ENCODE measurements at places on chromosomes 12 and 14. TPM values are rescaled to one million over a fixed set of nuclear protein-coding genes. Genes with fewer than 3 reads are reported as not detected.

DNA sequence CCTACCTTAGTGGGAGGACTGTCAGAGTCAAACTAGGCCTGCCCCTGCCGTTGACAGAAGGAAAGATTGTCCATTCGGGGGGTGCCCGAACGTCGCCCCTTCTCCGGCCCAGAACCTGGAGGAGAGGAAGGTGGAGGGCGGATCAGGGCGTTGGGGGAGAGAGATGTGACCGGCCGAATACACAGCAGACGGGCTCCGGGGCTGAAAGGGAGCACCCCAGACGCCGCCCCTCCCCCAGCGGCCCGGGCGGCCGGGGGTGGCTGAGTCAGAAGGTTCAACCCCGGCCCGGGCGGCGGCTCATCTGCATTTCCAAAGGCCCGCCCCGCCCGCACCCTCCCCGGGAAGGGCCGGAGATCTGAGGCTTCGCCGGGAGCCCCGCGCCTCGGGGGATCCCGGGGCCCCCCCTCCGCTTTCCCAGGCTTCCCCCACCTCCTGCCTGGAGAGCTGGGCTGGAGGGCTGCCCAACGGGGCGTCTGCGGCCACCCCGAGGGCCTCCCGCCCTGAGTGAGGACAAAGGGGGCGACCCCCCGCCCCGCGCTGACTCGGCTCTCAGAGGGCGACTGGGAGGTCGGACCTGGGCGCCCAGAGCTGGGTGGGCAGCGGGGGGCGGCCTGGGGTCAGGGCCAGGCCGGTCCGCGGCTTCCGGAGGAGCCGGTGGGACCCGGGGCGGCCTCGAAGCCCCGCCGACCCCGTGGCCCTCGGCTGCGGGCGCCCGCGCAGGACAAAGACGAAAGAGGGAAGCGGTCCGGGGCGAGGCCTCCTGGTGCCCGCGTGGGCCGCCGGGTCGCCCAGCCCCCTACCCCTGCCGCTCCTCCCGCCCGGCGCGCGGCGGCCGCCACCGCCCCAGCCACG, 3.7 kb upstream of the SETD1B start:
- DNase-seq: no peak

DNA sequence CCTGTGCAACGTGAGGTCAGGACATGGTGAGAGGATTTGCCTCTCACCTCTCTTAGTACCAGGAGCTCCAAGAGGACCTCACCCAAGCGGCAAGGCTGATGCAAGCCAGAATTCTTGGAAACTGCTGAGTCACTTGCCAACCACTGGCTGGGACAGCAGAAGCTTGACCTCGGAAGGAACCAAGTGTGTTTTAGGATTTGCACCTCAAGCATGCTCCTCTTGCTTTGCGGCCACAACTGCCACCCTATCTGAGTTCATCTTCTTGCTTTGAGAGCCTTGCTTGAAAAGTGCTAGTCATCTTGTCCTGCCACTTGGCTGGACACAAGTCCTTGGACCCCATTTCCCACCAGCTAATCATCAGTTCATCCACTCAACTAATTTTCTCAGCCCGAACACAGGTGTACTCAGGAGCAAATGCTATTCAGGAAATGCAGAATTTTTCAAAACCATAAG, 195.8 kb downstream of the SLC25A21 start:
- no peak for DNase-seq

The CLEC2D gene
- total RNA-seq: 4.6 TPM

DNA sequence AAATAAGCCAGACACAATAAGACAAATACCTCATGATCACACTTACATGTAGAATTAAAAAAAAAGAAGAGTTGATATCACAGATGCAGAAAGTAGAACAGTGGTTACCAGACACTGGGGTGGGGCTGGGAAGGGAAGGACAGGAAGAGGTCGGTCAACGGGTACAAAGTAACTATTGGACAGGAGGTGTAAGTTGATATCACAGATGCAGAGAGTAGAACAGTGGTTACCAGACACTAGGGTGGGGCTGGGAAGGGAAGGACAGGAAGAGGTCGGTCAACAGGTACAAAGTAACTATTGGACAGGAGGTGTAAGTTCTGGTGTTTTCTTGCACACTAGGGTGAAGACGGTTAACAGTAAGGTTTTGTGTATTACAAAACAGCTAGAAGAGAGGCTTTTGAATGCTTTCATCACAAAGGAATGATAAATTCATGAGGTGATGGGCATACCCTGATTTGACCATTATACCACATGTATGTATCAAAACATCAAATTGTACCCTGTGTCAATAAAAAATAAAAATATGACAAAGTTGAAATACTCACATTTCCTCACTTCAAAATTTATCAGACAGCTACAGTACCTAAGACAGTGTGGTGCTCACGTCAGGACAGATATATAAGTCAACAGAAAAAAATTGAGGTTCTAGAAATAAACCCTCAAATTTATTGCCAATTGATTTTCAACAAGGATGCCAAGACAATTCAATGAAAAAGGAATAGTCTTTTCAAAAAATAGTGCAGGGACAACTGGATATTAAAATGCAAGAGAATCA, 32.8 kb downstream of the GALC start:
- no peak for DNase-seq

- no peak for DNase-seq
Observed at GRCh38 chr14:78968265-78968664, 798.1 kb downstream of the NRXN3 start.

The ESYT1 gene
- total RNA-seq: 144 TPM

DNA sequence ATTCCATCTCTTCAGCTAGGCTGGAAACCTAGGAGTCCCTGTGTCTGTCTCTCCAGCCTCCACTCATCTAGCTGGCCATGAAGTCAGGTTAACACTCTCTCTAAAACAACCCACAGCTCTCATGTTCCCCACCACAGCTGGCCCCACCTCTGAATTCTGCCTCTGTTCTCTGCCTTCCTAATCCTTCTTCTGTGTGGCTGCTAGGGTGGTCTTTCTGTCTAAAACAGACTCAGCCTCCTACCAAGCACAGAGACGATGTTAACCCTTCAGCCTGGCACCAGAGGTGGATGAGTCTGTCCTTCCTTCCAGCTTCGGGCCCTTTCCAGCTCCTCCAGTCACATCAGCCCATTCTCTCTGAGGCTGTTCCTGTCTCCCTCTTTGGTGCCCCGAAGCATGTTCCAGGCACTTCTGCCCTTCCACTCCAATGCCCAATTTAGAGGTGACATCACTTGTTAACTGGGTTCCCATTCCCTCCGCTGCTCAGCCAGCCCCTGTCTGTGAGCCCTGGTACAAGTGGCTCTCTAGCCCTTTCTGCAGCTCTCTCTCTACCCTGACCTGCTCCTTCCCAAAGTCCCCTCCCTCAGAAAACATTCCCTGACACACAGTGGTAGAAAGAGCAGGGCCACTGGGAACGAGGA, 9.1 kb downstream of the FIGNL2 start:
- no peak for DNase-seq

- DNase-seq: no peak
Observed at GRCh38 chr12:121124402-121125109, 8.1 kb upstream of the P2RX7 start.

- DNase-seq: no peak
Observed at GRCh38 chr14:99266181-99267178, 5.5 kb downstream of the BCL11B start.

DNA sequence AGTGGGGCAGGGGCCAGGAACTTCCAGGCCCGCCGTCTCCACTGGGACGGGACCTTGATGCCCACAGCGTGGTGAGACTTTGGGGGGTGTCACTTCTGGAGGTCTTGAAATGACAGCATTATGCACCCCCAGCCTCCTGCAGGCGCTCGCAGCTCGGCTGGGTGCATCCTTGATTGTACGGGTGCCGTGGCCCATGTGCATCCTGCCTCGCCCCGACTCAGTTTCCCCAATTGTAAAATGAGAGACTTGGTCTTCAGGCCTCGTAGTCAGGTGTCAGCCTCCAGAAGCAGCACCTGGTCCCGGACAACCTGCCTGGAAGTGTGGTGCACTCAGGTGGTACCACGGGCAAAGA, 8.9 kb upstream of the PUS1 start:
- DNase-seq: no peak

The APOF gene
- not detected for total RNA-seq

- no peak for DNase-seq
Observed at GRCh38 chr14:50978888-50979287, 34.6 kb upstream of the PYGL start.

GRCh38 chr12:53208435-53208834, 1.4 kb upstream of the ITGB7 start:
- DNase-seq: no peak

DNA sequence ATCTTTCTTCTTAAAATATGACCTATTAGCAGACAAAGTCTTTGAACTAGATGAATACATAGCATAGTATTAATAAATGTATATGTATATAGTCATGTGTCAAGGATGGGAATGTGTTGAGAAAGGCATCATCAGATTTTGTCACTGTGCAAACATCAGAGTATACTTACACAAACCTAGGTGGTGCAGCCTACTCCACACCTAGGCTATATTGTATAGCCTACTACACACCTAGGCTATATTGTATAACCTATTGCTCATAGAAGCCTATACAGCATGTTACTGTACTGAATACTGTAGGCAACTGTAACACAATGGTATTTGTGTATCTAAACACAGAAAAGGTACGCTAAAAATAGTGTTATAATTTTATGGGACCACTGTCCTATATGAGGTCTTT, 47.6 kb downstream of the PTPN21 start:
- DNase-seq: no peak

GRCh38 chr14:72688990-72689671, 204.8 kb downstream of the DPF3 start:
- DNase-seq: no peak

DNA sequence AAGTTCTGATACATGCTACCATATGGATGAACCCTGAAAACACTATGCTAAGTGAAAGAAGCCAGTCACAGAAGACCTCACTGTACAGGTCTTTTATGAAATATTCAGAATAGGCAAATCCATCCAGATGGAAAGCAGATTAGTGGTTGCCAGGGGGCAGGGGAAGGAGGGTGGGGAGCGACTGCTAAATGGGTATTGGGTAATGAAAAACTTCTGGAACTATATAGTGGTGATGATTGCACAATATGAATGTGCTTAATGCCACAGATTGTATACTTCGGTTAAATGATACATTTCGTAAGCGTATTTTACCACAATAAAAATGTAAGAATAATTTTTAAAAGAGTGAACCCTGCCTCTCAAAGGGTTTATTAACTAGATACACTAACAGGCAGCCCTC, 11.8 kb upstream of the KSR2 start:
- DNase-seq: no peak

GRCh38 chr14:29759521-29760340, 167.9 kb downstream of the PRKD1 start:
- no peak for DNase-seq

The HHIPL1 gene
- 1.6 TPM for total RNA-seq

- DNase-seq: no peak
Observed at GRCh38 chr12:31815096-31815495, 86.3 kb upstream of the AMN1 start.

GRCh38 chr12:42538203-42538602, 51.3 kb downstream of the PRICKLE1 start:
- DNase-seq: no peak

The DNAJC22 gene
- 0.36 TPM for total RNA-seq

- DNase-seq: no peak
Observed at GRCh38 chr14:38971258-38971921, 131.6 kb downstream of the SEC23A start.

GRCh38 chr12:131258398-131258797, 304.7 kb downstream of the ADGRD1 start:
- DNase-seq: no peak

GRCh38 chr12:16266085-16266484, 11.4 kb downstream of the SLC15A5 start:
- DNase-seq: no peak

DNA sequence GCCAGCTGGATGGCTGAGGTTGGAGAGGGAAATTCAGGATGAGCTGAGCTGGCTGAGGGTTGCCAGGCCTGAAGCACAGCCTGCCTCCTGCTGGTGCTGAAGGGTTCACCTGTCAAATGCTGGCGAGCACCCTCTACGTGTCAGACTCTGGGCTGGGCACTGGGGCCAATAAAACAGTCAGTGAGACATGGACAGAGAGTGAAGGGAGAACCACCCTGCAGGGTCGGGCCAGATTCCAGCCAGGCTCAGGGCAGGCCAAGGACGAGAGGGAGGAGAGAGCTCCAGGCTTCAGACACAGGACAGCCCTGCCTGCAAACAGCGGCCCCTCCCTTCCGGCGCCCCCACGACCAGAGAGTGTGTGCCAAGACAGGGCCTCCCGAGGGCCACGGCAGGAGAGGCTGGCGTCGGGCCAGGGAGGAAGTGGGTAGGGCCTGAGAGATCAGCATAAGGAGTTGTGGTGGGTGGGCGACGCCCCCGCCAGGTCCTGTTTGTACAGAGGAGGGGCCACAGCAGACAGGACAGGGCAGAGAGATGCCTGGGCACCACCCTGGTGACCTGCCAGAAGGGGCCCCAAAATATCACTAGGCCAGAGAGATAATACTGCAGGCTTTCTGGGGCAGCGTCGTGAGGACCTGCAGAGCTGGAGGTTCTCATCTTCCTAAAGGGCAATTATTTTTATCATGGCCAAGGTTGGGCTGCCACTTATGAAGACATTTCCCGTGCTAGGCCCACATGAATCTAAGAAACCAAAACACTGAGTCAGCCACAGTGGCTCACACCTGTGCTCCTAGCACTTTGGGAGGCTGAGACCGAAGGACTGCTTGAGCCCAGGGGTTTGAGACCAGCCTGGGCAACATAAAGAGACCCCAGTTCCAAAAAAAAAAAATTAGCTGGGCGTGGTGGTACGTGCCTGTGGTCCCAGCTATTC, 73.1 kb upstream of the GPR68 start:
- DNase-seq: no peak

DNA sequence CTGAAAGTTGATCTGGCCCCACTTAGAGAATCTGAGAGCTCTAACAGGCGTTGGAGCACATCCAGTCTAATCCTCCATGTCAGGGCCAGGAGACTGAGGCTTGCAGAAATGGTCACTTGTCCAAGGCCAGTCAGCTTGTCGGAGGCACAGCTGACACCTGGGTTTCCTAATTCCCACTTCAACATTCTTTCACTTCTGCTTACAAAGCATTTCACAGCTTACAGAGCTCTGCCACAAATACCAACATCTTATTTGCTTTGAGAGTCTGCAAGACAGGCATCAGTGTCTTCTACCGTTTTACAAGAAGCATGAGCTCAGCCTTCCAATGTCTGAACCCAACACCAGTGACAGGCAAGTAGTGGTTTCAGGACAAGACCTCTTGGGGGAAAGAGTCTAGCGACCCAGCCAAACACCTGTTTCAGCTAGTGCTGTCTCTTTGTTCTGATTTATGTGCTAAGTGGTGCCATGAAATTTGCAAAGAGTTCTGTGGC, 31.8 kb downstream of the ISCA2 start:
- no peak for DNase-seq

The NUAK1 gene
- 78.1 TPM for total RNA-seq

Measured in chondrocyte (in vitro differentiated cells).